ENCODE measurements at places on chromosomes 6 and 20.

GRCh38 chr6:20415304-20415703, 13.6 kb downstream of the E2F3 start:
- DNase-seq = no peak

- no peak for DNase-seq
Measured at GRCh38 chr6:116015561-116015960, 45.1 kb downstream of the FRK start.

DNA sequence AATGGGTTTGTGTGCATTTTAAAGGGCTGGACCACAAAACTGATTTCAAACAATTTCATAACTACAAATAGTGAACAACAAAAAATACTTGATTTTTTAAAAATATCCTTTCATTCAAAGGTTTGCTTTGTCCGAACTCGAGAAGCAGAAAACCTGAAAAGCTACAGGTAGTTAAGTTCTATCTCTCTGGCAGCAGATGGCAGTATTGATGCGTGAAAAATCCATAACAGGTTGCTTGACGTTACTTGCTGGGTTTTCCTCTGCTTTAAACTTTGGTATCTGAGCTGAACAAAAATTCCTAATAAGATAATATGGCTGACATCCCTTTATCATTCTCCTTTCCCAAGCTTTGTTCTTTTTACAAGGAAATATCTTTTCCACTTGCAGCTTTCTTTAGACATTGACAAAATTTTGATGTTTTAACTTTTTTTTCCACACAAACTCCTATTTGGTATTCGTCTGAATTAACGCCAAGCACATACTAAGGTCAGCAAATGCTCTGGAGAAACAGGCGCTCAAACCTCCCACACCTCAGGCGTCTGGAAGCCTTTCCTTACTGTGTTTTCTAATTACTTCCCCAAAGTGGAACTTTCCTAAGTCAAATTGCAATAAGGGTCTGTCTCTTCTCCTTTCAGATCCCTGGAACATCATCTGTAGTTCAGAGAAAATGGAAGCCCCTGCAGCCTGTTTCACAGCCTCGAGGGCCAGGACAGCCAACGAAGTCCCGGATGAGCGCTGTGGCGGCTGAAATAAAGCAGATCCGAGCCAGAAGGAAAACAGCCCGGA, 50.3 kb upstream of the GFRAL start:
- no peak for DNase-seq

DNA sequence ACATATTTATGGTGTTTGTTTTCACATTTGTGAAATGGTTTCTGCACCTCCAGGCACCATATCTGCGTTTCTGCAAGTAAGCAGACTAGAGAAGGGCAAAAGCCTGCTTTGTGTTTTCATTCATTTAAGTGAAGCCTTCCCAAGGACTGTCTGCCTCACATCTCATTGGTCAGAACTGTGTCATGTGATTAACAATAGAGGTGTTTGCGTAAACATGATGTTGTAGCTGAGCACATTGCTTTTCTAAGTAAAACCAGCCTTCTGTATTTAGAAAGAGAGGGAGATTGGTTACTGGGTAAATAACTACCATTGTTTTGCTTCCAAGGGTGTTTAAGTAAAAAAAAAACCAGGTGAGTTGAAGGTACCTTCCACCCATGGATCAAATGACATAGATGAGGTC, 39.7 kb downstream of the SH3BGRL2 start:
- no peak for DNase-seq

DNA sequence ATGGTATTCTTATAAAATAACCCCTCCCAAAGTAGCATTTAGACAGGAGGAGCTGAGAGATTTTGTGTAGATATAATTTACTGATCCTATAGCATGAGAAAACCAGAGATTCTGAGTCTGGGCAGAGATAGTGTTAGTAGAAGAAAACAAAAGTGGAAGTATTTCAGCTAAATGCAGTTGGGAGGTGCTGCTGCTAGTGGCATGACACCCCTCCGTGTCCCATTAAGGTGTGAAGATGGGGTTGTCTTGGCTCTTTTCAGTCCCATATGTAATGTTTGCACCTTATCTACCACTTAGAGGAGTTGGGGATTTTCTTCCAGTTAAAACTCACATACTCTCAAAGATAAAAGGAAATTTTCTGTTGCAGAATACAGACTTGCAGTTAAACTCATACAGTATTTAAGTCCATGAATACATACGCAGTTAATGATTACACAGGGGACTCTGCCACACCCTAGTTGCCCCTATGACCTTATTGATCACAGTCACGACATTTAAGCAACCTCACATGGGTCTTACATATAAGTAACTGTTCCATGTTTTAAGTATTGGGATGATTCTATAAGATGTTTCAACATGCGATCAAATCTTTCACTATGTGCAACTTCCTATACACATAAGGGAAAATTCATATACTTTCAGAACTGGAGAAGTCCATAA, 11.5 kb downstream of the TAAR2 start:
- DNase-seq = no peak
